ENCODE measurements at places on chromosomes 12 and 14.

DNA sequence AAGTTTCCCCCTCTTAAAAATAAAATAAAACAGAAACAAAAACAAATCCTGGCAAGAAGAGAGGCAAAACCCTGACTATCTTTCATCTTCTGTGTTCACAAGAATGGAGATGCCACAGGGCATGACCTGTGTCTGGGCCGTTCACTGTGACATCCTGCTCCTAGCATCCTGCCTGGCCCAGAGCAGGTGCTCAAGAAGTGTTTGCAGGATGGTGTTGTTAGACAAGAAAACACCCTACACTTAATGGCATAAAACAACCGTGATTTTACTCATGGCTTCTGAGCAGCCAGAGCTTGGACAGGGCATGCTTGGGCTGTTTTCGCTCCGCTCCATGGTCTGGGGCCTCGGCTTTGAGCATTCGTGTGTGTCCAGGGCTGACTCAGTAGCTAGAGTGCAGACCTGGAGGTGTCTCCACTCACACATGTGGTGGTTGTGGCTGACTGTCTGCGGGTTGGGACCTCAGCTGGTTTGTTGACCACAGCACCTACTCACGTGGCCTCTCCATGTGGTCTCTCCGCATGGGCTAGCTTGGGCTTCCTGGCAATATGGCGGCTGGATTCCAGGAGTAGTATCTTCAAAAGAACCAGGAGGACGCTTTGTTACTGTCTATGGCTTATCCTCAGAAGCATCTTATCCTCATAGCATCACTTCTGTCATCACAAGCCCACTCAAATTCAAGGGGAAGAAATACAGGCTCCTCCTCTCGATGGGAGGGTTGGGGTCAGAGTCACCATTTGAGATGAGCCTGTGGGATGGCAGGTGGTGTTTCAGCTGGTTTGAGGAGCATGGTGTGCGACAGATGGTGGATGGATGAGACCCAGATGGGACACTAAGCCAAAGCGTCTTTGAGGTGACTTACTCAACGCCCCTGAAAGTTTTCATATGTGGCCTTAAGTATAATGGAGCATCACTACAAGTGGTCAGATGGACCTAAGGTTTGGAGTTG is 33.2 kb upstream of the FZD10 start:
- DNase-seq = no peak

- no peak for DNase-seq
Observed at GRCh38 chr12:62190689-62191490, 69.3 kb upstream of the USP15 start.

DNA sequence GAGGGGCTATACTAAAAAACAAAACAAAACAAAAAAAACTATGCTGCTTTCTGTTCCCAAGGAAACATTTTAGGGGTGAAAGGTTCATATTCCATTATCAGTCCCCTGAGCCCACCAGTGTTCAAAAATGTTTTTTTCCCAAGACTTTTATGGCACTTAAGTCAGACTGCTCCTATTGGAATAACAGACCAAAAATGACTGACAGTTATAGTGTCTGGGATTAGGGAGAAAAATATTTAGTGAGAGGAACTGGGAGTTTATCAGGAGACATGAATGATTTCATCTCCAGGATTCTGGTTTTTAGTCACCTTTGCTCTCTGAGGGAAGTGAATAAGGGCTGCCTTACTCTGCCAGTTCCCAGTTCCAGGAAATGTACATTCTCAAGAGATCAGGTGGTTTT is 68.0 kb downstream of the PDE3A start:
- peak; percentile 48 for DNase-seq

DNA sequence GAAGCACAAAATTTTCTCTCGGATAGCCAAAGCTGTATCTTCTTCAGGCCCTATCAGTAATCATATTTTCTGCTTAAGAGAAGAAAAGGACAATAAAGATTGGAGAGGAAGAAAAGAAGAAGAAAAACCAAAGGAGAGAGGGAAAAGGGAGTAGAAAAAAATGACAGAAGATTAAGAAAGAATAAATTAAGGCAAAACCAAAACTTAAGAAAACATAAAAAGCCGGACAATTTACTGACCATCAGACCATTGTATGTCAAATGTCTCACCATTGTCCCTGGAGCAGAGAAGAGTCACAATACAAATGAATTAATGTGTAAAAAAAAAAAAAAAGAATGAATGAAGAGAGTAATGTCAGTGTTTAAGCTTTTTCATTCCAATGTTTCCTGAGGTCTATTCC is 1274.8 kb downstream of the FSCB start:
- DNase-seq = no peak

Measured in fibroblast of skin of left quadriceps (primary cell).